ENCODE measurements at places on chromosomes 5 and 9. TPM values are rescaled to one million over a fixed set of nuclear protein-coding genes. Genes with fewer than 3 reads are reported as not detected.

Gene FCHO2
- 9.3 TPM for total RNA-seq

Gene ASTN2
- total RNA-seq: 5.2 TPM

Gene HTR1A
- total RNA-seq: not detected

Gene UAP1L1
- total RNA-seq: 13.4 TPM

Gene ACTBL2
- total RNA-seq: 16.5 TPM

Gene CCNG1
- 115 TPM for total RNA-seq

Gene MEGF9
- total RNA-seq: 10.8 TPM

Gene TPPP
- 1.1 TPM for total RNA-seq

Gene FOXD4L3
- not detected for total RNA-seq

Gene DMGDH
- total RNA-seq: 3.3 TPM

Gene TXNDC8
- total RNA-seq: not detected

Gene IL17B
- 0.38 TPM for total RNA-seq

Gene SLC2A6
- total RNA-seq: 17.7 TPM

Gene NOXA1
- total RNA-seq: 0.33 TPM

Gene TSSK1B
- total RNA-seq: under 0.01 TPM

Gene ARHGEF39
- 0.89 TPM for total RNA-seq

Gene LHX6
- total RNA-seq: under 0.01 TPM

Gene MRNIP
- 17.5 TPM for total RNA-seq

Gene GLRA1
- total RNA-seq: not detected

Measured in mesangial cell (primary cell).